ENCODE measurements at places on chromosomes 4 and X.

DNA sequence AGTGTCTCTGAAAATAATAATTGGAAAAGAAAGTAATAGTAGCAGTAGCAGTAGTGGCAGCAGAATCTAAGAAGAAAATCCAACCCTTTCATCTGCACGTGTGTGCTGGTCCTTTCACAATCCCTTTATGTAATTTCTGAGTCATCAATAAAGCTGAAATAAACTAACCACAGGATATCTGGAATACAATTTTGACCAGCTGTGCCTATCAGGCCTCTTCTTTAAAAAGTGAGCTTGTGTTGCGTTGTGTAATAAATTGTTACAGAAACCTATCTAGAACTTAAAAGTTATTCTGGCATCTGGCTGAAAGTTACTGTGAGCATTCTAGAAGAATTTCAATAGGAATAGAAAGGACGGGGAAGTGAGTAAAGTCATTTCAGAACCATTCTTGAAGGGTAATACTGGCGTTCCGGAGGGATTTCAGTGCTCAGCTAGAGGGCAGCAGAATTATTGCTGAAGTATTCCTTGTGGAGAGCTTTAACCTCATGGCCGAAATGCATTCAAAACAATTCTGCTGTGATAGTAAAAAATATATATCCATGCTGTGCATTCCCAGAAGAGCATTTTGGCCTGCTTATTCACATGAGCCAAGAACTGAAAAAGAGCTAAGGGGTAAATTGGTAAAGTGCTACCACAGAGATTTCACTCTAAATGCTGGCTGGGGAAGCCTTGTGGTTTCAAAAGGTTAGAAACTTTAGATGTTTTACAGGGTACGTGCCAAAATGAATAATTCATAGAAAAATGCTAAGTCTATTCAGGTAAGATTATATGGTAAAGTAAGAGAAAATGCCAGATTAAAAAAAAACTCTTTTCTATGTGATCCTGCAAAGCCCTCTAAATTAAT, 260.6 kb downstream of the NKX6-1 start:
- DNase-seq: no peak

GRCh38 chr4:26484032-26484515, 6.2 kb downstream of the CCKAR start:
- no peak for DNase-seq

GRCh38 chr4:71254451-71255012, 84.3 kb upstream of the SLC4A4 start:
- no peak for DNase-seq

DNA sequence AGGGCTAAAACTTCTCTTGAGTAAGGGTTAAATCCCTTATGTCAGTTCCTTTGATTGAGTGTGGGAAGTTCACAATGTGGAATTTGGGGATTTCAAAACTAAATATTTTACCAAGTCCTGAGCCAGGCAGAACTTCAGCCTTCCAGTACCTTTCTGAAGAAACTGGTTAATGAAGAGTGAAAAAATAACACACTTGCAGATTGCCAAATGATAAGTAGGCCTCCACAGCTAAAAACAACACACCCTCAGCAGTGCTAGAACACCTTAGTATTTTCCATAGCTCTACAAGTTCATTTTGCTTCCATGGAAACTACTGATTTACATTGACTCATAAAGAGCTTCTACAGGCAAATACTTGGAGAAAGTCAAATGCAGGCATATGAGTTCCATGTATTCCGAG, 326.8 kb downstream of the ZNF674 start:
- no peak for DNase-seq

DNA sequence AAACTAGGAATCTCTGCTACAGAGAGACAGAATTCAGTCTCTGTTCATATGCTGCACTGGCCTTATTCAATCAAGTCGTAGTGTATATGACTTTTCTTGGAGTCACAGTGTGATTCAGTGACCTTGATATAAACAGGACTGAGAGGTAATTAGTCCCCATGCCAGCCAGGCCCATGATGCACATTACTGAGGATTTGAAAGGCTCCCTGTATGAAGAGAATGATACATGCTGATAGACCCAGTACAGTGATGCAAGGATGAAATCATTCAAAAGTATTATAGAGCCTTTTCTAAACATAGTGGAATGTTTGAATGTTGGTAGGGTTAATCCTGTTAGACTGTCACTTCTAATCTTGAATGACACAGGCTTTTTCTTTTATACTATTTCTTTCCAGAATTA, 34.1 kb downstream of the ANXA3 start:
- no peak for DNase-seq

DNA sequence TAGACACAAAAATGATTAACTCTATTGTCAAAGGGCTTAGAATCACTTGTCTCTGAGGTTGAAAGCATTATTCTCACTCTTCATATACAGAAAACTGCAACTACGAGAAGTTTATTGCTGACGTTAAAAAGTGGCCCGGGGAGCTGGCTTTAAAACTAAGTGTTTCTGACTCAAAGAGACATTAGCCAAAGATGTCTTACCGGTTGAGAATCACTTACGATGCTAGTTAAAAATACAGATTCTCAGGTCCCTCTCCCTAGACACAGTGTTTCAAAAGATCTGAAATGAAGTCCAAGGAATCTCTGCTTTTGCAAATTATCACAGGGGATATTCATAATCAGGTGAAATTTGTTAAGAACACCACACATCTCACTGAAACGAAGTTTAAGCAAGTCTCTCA, 1.2 kb downstream of the GNPDA2 start:
- no peak for DNase-seq

DNA sequence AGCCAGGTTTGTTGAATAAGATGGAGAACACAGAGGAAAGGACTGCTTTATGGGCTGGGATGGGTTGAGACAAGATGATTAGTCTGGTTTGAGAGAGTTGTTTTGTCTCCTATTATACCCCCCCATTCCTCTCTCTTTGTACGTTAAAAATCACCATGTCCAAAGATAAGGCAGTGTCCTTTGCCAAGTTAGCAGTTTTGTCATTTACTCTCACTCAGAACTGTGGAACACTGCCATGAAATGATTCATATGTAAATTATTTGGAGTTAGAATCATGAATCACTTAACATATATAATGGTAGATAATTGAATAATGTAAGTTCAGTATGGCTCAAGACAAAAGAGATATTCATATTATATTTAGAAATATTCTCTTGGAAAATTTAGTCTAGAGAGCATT, 151.3 kb downstream of the DCLK2 start:
- DNase-seq: no peak

DNA sequence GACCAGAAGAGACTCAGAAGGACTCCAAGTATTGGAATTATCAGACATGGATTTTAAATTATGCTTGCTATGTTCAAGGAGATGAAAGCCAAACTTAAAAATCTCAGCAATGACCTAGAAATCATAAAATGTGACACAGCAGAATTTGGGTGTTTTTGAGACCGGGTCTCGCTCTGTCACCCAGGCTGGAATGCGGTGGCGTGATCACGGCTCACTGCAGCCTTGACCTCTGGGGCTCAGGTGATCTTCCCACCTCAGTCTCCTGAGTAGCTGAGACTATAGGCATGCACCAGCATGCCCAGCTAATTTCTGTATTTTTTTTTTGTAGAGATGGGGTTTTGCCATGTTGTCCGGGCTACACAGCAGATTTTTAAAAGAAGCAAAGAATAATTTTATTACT, 12.7 kb downstream of the TAB3 start:
- no peak for DNase-seq

GRCh38 chr4:111792632-111793031, 352.6 kb upstream of the FAM241A start:
- no peak for DNase-seq

- no peak for DNase-seq
Measured at GRCh38 chr4:10606483-10607155, 77.9 kb downstream of the CLNK start.

DNA sequence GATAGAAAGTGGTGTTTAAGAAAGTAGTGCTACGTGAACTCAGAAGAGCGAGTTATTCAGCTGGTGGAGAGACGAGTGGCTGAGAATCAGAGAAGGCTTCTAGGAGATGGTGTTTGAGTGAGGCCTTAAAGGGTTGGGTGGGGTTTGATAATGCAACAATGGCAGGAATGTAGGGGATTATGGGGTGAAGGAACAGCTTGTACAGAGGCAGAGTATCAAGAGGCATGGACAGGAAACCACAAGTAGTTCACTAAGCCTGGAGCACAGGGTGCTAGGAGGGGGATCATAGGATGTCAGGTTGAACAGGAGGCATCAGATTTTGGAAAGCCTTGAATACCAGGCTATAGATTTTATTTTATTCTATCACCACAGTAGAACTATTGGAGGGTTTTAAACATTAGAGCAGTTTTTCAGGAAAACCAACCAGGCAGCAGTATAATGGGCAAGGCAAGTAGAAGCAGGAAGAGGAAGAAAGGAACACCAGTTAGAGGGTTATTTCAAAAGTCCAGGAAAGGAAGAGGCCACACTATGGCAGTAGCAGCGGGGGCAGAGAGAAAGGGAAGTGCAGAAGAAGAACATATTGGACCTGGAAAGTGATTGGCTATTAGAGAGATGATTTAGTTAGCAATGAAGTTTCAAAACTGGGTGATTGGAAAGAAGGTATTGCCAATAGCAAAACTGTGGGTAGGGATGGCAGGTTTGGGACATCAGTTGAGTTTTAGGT, 99.2 kb downstream of the DOCK11 start:
- no peak for DNase-seq

GRCh38 chrX:107823456-107823855, 2.2 kb upstream of the MID2 start:
- DNase-seq: no peak

Data from gastrocnemius medialis (tissue), 4 donors.